ENCODE measurements at places on chromosomes 2 and 18.
A peak's percentile ranks its signal among the peaks of the same experiment; 100 is the strongest.

GRCh38 chr2:199303728-199304177 lies 154.0 kb downstream of the SATB2 start:
- DNase-seq: no peak

DNA sequence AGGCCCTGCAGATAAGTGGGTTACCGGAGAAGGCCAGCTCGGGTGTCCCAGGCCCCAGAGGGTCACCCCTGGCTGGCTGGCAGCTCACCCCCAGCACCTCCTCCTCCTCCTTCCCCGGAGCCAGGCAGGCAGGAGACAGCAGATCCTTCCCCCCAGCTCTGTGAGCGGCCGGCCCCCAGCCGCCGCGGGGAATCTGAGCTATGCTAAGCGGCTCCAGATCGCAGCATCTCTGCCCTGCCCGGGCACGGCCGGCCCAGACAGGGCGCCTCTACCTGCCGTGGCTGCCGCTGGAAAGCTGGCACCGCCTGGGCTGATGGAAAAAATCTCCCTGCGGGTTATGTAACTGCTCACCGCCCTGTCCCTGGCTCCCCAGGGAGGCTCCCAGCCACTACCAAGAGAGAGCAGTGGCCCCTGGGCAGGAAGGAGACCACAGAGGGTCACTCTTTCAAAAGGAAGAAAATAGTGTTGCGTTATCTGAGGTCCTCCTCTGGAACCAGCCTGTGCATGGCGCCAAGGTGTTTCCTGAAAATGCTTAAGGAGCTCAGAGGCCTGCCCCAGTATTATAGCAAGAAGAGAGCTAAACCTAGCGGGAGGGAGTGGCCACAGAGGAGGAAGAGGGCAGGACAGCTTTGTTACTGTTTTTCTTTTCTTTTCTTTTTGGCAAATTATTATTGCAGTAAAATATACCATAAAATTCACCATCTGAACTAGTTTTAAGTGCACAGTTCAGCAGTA lies 179.0 kb downstream of the SMAD7 start:
- no peak for DNase-seq

DNA sequence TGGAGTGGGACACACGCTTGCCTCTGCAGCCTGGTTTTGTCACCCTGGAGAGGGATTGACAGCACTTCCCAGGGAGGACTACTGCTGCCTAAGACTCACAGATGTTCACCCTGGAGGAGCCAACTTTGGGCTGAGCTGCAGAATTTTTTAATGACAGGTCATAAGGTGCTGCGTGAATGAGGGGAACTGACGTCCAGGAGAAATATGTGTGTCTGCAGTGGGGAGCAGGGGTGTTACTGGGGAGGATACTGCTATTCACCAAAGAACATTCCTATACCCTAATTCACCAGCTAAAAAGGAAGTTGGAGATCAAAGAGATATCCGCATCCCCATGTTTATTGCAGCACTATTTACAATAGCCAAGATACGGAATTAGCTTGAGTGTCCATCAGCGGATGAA lies 144.4 kb downstream of the MGAT5 start:
- DNase-seq: no peak

DNA sequence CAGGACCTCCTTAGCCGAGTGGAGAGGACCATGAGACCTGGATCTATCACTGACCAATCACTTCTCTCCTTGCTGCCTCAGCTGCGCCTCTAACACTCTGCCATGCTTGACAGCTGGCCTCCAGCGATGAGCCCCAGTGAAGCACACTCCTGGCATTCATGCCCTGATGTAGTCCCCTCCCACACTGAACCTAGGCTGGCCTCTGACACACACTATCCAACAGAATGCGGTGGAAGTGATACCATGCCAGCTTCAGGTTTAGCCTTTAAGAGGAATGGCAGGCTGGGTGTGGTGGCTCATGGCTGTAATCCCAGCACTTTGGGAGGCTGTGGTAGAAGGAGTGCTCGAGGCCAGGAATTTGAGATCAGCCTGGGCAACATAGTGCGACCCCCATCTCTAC lies 73.7 kb upstream of the LAPTM4A start:
- DNase-seq: no peak

DNA sequence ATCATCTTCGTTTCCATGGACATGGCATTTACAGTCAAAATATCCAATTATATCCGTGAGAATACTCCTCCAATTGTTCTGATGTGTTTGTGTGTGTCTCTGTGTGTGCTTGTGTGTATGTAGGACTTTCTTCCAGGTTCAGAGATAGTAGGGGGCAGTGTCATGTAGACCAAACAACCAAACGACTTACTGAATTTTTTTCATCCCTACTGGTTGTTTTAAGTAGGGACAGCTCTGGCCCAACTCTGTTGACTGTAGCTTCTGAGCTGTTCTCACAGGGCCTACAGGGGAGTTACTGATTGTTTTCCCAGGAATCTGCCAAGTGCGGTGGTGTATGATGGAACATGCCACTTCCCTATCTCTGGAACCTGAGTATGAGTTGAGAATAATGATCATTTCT lies 69.6 kb downstream of the ETAA1 start:
- no peak for DNase-seq

DNA sequence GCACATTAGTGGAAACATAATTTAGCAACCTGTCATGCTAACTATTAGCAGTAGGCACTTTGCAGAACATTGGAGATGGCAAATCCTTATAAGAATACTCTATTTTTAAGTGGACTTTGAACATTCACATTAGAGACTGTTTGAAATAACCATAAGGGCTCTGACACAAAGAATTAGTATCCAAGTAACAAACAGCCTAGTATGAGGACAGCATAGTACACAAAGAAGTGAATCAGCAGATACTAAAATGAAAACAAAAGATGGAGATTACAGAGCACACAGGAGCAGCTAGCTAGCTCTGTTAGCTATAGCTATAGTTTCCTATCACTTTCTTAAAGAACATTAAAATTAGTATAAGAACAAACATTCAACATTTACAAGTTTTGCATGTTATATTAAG lies 256.3 kb upstream of the SPOPL start:
- no peak for DNase-seq

DNA sequence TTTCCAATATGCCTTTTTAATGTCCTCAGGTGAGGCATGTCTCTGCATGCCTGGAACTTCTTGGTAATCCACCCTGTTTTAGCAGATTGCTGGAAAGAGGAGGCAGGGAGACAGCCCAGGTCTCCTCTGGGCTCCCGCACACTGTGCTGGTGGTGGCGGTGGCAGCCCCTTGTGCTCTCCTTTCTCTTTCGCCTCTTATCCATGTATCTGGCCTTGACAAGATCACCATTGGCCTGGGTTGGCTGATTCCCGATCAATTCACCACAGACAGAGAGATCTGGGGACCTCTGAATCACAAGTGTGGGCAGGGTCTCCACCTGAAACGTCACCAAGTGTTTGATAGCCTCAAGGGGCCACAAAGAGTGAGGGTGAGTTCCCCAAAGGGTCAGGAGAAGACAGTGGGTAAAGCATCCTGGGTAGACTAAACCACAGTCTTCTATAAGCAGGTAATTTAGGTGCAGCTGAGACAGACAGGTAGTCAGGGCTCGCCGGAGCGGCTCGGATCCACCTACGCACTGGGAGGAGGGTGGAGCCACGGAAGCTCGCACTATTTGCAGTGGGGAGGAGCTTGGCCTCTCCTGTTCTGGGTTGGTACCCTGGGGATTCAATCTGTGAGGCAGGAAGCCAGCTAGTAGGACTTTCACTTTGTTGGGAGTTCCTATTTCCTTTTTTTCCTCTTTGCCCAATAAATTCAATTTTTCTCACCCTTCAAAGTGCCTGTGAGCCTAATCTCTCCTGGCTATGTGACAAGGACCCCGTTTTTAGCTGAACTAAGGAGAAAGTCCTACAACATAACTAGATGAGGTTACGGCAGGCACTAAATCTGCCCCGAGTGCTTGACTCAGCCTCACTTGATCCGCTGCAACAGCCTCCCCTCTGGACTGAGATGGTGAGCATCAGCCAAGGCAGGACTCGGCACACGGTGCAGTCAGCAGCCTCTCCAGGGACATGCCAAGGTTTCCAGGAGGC lies 57.6 kb downstream of the SLC4A3 start:
- peak; percentile 67 for DNase-seq

- DNase-seq: no peak
Observed at GRCh38 chr2:62870966-62871365, 165.5 kb downstream of the EHBP1 start.

- no peak for DNase-seq
Observed at GRCh38 chr2:127735537-127736399, 34.5 kb downstream of the SFT2D3 start.

GRCh38 chr2:73914667-73915066 lies 12.0 kb upstream of the DGUOK start:
- DNase-seq: no peak

DNA sequence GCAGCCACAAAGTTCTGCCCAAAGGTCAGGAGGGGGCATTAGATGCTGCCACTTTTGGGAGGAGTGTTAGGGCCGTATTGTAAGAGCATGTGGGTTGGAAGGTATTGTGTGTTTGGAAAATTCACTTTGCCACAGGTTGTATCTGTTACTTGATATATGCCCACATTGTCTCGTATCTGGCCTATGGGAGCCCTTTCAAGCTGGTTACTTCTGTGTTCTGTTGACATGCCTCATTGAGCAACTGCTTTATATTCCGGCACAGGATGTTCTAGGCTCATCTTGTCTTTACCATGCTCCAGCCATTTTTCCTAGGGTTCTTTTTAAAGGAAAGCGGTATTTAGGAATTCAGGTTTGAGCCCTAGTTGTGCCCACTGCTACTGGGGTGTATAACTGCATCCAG lies 6.0 kb downstream of the ADNP2 start:
- DNase-seq: no peak

GRCh38 chr2:96594691-96595152 lies 43.4 kb downstream of the KANSL3 start:
- no peak for DNase-seq

DNA sequence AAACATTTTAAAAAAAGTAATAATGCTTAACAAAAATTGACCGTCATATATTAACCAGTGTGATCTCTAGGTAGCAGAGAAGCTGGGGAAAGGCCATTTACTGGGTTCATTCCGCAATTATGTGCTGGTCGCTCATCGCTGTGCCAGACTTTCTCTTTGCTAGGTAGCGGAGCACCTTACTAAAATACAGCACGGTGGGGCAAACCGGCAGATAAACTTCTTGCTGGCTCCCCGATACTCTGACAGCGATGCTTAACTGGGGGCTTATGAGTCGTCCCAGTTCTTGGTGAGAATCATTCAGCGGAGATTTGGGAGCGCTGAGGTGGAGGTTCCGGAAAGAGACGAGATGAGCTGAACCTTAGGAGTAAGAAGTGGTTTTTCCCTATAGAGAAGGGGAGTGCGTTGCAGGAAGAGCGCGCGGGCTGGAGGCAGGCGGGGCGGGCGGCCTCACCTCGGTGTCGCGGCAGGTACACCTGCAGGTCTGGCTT lies 605 bp downstream of the C2orf68 start:
- no peak for DNase-seq

DNA sequence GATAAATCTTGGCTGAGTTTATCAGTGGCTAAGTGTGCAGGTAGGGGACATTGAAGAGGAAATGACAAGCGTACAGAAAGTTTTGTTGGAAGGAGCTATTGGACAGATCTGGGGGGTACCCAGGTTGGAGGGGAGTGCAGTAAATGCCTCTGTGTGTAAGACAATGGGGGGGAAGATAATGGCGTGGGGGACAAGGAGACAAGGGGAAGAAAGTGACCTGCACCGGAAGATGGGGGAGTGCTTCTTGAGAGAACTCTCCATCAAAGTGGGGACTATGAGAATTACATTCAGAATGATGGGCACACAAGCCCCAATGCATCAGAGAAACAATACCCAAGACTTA lies 190.0 kb downstream of the ALPK2 start:
- DNase-seq: peak; percentile 59

GRCh38 chr2:127137225-127137624 lies 30.3 kb upstream of the BIN1 start:
- DNase-seq: no peak

- DNase-seq: peak; percentile 62
Observed at GRCh38 chr2:44016282-44016681, 20.5 kb upstream of the LRPPRC start.

DNA sequence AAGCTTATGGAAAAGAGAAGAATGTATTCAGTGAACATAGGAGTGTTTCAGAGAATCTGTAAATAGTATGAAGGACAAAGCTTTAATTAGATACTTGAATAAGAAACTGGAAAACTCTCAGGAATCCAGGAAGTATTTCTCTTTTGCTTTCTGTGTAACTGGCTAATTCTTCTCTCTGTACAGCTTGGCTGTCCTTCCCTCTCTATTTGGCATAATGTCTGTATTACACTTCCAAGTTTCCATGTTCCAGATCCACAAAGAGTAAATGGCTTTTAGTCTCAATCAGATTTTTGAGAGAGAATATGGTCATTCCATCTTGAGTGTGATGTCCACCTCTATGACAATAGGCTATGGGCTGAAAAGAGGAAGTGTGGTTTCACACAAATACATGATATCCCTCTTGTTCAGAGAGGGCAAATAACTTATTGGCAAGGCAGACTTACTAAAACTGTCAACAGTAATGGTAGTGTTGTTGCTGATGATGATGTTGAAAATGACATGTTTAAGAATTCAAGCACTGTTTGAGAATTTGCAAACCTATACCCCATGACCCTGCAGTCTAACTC lies 129.2 kb upstream of the ERBB4 start:
- no peak for DNase-seq

GRCh38 chr2:175832866-175833265 lies 169.2 kb downstream of the LNPK start:
- DNase-seq: no peak

DNA sequence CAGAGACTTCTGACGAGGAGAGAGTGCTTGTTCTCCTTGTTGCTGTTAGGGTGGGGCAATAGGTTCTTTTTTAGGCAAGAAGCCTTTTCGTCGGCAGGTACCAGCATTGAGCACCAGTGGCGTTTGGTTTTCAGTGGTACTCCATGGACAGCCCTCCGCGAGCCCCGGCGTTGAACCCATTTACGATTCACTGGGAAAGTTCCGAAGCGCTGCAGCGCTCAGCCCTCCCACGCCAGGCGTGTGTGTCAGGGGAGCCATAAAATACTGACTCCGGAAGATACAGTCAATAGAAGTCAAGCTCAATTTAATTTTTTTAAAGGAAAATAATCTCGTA lies 494 bp upstream of the ROCK1 start:
- DNase-seq: no peak

GRCh38 chr2:150332383-150332782 lies 155.1 kb downstream of the RND3 start:
- DNase-seq: no peak

DNA sequence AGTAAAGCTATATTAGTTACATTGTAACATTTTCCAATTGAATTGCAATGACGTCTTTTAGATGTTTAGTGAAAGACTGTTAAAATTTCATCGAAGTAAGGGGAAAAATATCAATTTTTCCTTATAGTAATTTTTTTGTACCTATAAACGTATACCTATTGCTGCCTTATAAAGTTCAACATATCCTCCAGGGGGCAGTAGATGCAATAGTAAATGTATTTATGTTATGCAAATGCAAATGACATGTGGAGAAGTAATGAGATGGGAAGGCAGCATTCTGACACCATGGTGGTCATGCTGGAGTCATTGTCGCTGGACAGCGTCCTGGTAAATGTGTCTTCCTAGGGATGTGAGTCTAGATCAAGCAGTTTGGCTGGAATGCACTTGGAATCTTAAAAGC lies 38.7 kb downstream of the MSTN start:
- DNase-seq: no peak
